ENCODE measurements at places on chromosomes 12 and 14.

- no peak for DNase-seq
Observed at GRCh38 chr14:93974833-93975232, 1.5 kb downstream of the ASB2 start.

GRCh38 chr12:12926571-12927071 is 25.3 kb downstream of the GPRC5D start:
- DNase-seq, result no peak

- no peak for DNase-seq
Observed at GRCh38 chr14:24712909-24713308, 78.9 kb upstream of the GZMB start.

GRCh38 chr14:34220921-34221320 is 241.1 kb downstream of the SPTSSA start:
- no peak for DNase-seq

GRCh38 chr12:57452181-57452936 is 2.7 kb upstream of the INHBE start:
- DNase-seq, result no peak

GRCh38 chr14:62329427-62329826 is 567.2 kb downstream of the SNAPC1 start:
- no peak for DNase-seq

- no peak for DNase-seq
Observed at GRCh38 chr12:130214686-130215395, 52.6 kb downstream of the FZD10 start.
